ENCODE measurements at places on chromosomes 6 and 20.
A peak's percentile ranks its signal among the peaks of the same experiment; 100 is the strongest.

- DNase-seq, result no peak
These were observed 159.4 kb downstream of the SIM1 start for GRCh38 chr6:100305209-100305869.

DNA sequence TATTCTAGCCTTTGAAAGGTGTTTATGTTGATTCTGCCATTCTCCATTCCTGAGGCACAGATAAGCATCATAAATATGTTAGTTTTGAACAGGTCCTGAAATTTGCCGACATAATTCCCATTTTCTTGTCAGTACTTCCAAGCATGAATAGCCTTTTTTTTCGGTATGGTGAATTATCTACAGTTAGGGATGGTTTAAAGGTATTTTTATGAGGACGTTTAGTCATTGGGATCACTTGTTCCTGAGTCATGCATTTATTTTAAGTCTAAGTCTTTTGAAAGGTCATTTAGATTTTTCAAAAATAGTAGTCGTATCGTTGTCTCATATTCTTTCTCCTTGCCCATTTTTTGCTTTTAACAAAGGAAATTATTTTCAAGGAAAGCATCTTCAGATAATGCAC is 98.7 kb downstream of the PHACTR3 start:
- no peak for DNase-seq

- DNase-seq, result no peak
These were observed 167.3 kb downstream of the BCAS1 start for GRCh38 chr20:53902968-53903651.

- no peak for DNase-seq
These were observed 86.0 kb downstream of the UBE3D start for GRCh38 chr6:82979657-82980056.

- peak; percentile 2 for DNase-seq
These were observed 46.4 kb downstream of the CNR1 start for GRCh38 chr6:88119769-88120168.

GRCh38 chr6:104182811-104183210 is 676.9 kb downstream of the HACE1 start:
- DNase-seq, result no peak

DNA sequence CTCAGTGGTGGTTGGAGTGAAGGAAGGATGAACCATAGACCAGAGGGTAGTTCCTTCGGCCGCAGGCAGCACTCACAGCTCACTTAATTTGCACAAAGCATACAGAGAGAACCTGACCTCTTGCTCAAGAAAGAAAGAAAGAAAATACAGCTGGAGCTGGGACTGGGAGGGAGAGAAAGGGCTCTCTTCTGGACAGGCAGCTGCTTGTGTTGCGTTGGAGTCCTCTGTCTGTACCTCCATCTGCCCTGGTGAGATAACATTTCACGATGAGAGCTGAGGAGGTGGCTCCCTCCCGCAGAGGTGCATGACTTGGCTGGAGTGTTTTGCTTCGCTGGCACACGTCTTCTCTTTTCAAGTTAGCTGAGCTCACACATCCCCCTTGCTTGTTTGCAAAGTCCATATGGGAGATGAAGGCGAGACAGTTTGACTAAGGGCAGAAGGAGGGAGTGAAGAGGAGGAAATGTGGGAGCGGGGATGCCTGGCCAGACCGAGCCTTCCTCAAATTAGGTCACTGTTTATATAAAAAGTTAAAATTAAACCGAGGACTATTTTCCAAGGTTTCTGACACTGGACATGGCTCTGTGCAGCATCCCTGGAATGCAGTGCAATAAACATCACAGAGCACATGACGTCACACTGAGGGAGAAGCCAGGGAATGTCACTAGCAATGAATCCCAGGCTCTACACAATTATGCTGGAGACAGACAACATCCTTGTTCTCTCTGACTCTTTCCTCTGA is 359.4 kb downstream of the CD83 start:
- DNase-seq, result peak; percentile 74

GRCh38 chr6:56445818-56446217 is 196.9 kb downstream of the DST start:
- DNase-seq, result no peak

GRCh38 chr6:52641388-52641787 is 29.5 kb upstream of the TMEM14A start:
- DNase-seq, result no peak

- no peak for DNase-seq
These were observed 25.2 kb downstream of the TFAP2B start for GRCh38 chr6:50843842-50844241.

DNA sequence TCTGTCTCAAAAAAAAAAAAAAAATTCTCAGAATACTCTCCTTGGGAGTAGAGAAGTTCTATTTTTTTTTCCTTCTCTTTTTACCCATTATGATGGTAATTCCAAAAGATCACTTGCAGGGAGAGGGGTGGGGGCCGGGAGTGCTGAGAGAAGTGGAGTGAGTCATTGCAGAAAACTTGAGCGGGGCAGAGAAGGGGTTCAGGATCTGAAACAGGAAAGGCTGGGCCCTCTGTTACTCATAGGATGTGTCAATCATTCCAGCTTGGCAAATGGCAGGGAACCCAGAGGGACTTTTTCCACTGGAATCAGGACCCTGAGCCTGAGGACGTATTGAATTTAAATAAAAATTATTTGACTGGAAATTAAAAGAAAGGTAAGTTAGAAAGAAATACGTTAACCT is 111.4 kb upstream of the ARMC2 start:
- no peak for DNase-seq

All from left renal pelvis (tissue), 4 donors.